ENCODE measurements at places on chromosomes 2 and 18.

- DNase-seq = no peak
Observed at GRCh38 chr2:159882130-159882745, 84.2 kb upstream of the CD302 start.

DNA sequence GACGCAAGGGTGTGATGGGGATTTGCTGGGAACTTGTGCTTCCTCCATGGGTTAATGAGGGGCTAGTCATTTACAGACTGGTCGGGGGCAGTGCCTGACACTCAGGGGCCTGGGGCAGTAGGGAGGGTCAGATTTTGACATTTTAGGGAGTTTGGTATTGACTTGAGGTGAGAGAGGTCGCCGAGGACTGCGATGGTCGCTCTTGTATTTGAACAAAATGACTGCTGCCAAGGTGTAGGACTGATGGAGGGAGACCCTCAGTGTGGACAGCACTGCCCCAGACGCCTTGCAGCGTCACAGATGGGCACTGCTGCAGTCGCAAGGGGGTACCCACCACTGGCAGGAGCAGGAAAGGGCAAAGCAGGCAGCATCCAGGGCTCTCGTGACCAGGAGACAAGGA is 182.9 kb downstream of the RTP5 start:
- no peak for DNase-seq

- DNase-seq = no peak
Observed at GRCh38 chr18:64986906-64987495, 763.8 kb upstream of the CDH7 start.

DNA sequence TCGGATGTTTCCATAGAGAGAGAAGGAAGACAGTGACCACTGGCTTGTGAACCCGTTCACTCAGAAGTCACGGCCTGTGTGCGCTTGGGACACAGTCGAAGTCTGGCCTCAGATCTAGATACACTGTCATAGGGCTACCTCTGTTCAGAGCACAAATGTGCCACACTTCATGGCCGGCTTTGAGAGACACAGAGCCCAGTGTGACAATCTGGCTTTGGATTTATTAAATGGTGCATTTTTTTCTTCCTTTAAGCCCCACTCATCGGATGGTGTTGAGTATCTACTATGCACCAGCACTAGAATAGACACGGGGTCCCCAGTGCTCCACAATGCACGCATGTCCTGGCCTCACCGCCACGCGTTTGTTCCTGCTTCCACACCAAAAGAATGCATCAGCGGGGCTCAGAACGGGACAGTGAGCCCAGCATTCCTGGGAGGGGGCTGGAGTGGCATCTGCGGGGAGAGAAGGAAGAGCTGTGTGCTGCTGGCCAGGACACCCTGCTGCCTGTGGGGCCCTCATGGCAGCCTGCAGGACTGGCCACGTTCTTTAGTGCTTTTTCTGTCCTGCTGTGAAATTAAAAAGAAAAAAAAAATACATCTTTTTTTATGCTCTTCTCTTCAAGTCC is 738.9 kb upstream of the SALL3 start:
- DNase-seq = no peak

DNA sequence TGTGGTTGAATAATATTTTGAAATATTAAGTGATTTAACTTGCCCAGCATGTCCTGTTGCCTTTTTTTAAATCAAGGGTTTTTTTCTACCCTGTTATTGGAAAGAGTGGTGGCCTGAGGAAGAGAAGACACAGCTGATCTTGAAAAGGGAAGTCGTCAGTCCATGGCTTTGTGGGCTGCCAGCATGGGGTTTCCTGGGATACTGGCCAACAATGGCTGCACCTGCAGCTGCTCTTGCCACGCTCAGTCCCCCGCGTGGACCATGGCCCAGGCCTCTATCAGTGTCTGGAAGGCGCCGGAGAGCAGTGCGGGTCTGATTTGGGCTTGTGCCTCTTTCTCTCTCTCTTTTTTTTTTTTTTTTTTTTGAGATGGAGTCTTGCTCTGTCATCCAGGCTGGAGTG is 99.3 kb downstream of the ASB1 start:
- DNase-seq = no peak

DNA sequence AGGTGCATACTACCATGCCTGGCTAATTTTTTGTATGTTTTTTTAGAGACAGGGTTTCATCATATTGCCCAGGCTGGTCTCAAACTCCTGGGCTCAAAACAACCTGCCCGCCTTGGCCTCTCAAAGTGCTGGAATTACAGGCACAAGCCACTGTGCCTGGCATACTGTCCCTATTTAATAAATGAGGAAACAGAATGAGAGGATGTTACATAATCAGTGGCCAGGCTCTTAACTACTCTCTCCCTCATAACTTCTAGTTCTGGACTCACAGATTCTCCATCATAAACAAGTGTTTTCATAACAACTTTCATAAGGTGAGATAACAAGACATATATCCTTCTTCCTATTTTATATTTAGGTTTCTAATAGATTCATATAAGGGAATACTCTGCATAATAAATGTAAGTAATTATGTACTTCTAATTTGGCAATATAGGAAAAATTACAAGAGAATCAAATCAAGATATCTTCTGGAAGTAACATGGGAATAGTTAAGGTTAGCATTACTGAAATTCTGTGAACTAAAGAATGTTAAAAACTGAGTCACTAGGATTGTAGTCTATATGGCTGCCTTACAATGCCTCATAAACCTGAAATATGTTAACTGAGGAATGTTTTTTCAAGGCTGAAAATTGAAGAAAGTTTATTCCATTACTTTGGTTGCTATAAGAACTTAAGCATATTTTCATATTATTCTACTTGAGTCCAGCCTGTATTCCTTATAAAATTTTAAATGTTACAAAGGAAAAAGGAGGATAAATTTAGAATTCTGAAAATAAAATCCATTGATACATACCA is 71.3 kb downstream of the SLC25A12 start:
- DNase-seq = no peak

- no peak for DNase-seq
Observed at GRCh38 chr2:36287363-36288275, 68.0 kb upstream of the CRIM1 start.

DNA sequence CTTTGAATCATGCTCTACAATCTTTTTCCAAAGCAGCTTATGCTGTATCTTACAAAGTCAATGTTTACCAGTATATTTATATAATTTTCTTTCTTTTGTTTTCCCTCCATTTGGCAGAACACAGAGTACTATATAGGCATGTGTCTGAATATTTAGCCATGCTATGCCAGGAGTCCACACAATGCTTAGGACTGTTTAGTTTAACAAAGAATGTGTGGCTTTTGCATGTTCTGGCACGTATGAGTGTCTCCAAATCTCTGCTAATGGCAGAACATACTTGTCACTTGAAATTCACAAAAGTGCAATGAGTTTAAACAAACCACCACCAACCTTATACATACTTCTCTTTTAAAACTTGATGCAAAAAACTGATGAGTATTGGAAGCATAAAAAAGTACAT is 268.0 kb downstream of the NR4A2 start:
- no peak for DNase-seq

DNA sequence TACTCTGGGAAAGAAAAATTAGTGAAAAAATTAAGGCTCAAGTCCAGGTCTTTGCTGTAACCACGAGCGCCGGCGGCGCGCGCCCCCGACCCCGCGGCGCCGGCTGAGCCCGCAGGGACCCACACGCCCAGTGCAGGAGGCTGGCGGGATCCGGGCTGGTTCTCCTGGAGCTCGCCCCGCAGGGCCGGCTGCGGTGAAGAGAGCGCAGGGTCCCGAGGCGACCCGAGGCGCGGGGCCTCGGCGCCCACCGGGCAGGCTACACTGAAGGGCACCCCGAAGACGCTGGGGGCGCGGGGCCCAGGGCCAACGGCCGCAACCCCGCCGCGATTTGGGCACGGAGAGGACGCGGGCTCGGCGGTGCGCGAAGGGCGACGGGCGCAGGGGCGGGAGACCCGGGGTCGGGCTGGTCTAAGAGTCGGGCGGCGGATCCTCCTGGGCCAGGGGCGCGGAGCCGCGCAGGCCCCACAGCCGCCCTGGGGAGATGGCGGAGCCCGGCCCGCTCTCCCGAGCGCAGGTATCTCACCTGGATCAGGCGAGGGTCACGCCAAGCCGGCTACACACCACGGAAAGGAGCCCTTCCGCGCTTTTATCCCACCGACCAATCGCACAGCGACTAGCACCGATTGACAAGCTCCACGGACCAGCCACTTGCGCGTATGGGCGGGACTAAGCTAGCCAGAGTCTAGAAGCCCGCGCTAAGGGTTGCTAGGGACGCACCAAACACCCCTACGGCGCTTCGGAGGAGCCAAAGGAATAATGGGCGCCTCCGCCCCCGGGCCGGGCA is at the start of gene PASK:
TSS of gene PASK (minus strand) at position 582 of the 784 bp plus-strand sequence. CDS start 6,440 bp downstream, outside the sequence.
- DNase-seq = peak; percentile 89

Measured in activated CD4-positive, alpha-beta T cell treated with anti-CD3 and anti-CD28 coated beads, Interleukin-2, amount 50 U/mL, for 4 hours (primary cell).